ENCODE measurements at places on chromosomes 12 and 14.

- no peaks in the 10 kb centered on the region for H3K36me3 ChIP-seq
- no peak overlapping the region for H3K27ac ChIP-seq
- DNase-seq = no peak
- H3K4me1 ChIP-seq = peaks cover 32% of the 10 kb centered on the region
- peaks cover 6% of the 10 kb centered on the region for H3K27me3 ChIP-seq
Measured at GRCh38 chr12:51866324-51866723, 17.8 kb upstream of the FIGNL2 start.

- no peaks in the 10 kb centered on the region for H3K27me3 ChIP-seq
- no peaks in the 10 kb centered on the region for H3K36me3 ChIP-seq
- H3K4me1 ChIP-seq = peaks cover 36% of the 10 kb centered on the region
- peak; percentile 78 for DNase-seq
Measured at GRCh38 chr14:97777622-97778355, 980.6 kb downstream of the VRK1 start.

GRCh38 chr12:109720152-109720856 lies 6.7 kb downstream of the FAM222A start:
- DNase-seq = no peak
- H3K4me3 ChIP-seq = no peak overlapping the region
- H3K27me3 ChIP-seq = peaks cover 55% of the 10 kb centered on the region
- no peak overlapping the region for H3K27ac ChIP-seq
- H3K4me1 ChIP-seq = no peaks in the 10 kb centered on the region

- H3K4me3 ChIP-seq = no peak overlapping the region
- no peaks in the 10 kb centered on the region for H3K36me3 ChIP-seq
- no peak for DNase-seq
- H3K27me3 ChIP-seq = no peaks in the 10 kb centered on the region
- no peak overlapping the region for H3K27ac ChIP-seq
Measured at GRCh38 chr14:41905394-41905964, 298.8 kb downstream of the LRFN5 start.

DNA sequence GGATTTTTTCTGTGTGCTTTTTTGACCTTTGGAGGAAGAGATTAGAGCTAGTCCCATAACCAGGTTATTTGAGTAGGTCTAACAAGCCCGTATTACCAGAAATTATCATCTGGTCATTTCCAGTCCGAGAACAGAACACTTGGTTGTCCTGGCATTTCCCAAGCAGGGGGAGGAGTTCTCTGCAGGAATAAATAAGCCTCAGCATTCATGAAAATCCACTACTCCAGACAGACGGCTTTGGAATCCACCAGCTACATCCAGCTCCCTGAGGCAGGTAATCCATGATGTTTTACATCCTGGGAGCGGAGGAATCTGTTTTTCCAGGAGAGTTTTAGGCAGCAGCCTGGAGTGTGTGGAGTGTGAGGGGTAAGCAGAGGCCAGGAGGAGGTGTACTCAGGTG lies at the start of gene SERPINA3:
Gene SERPINA3 (plus strand): TSS at position 218 of the 400 bp plus-strand sequence. CDS start 2,051 bp downstream, outside the sequence.
- no peak within 1 kb of the TSS for H3K27ac ChIP-seq
- H3K4me1 ChIP-seq = no peaks in the 10 kb centered on the region
- no peaks in the 10 kb centered on the region for H3K27me3 ChIP-seq
- no peak within 1 kb of the TSS for H3K4me3 ChIP-seq
- no peaks in the 10 kb centered on the region for H3K36me3 ChIP-seq

GRCh38 chr12:93059925-93060665 lies 131.0 kb upstream of the EEA1 start:
- no peak overlapping the region for H3K4me3 ChIP-seq
- peaks cover 5% of the 10 kb centered on the region for H3K4me1 ChIP-seq
- no peaks in the 10 kb centered on the region for H3K27me3 ChIP-seq
- DNase-seq = no peak
- H3K27ac ChIP-seq = no peak overlapping the region

- H3K36me3 ChIP-seq = no peaks in the 10 kb centered on the region
- no peaks in the 10 kb centered on the region for H3K4me1 ChIP-seq
- no peak for DNase-seq
- H3K4me3 ChIP-seq = no peak overlapping the region
- H3K27me3 ChIP-seq = peaks cover 96% of the 10 kb centered on the region
Measured at GRCh38 chr14:36508418-36509068, 11.5 kb downstream of the NKX2-1 start.

DNA sequence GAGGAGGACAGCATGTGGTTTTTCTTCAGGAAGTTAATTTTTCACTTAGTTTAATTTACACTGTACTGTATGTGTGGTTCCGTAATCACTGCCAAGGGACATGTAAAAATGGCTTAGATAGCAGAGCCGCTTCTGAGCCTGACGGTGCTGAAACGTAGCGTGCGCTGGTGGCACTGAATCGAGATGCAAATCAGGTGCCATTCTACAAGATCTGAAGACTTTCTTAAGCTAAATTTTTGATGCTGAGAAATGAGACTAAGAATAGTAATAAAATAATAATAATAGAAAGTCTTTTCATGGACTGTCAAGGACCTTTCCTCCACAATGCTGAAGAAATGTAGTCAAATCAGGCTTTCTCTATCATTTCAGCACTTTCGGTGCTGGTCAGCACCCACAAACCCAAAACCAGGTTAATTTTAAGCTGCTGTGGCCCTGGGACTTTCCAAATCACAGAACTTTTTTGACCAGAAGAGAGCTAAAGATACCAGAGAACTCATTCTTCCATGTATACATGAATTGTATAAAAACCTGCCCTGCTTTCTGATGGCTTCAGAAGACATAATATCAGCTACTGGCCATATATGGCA lies 183.3 kb upstream of the LMO3 start:
- H3K27me3 ChIP-seq = no peaks in the 10 kb centered on the region
- H3K27ac ChIP-seq = no peak overlapping the region
- DNase-seq = no peak
- H3K4me1 ChIP-seq = no peaks in the 10 kb centered on the region
- no peak overlapping the region for H3K4me3 ChIP-seq

DNA sequence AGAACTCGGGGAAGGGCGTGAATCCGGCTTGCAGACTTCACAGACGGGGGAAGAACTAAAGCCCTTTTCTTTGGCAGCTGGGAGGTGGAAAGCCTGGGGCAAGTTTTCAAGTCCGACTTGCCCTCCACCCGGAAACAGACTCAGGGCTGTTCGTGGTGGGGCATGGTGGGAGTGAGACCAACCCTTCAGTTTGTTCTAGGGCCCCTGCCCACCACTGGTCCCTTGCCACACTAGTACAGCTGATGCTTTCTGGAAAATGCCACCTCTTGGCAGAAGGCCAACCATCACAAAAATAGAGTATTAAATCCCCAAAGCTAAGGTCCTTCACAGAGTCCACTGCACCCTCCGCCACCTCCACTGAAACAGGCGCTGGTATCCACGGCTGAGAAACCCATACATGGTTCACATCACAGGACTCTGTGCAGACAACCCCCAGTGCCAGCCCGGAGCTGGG lies 50.4 kb upstream of the DDX11 start:
- DNase-seq = no peak
- H3K27ac ChIP-seq = no peak overlapping the region
- H3K4me3 ChIP-seq = no peak overlapping the region
- no peaks in the 10 kb centered on the region for H3K36me3 ChIP-seq
- no peaks in the 10 kb centered on the region for H3K27me3 ChIP-seq

DNA sequence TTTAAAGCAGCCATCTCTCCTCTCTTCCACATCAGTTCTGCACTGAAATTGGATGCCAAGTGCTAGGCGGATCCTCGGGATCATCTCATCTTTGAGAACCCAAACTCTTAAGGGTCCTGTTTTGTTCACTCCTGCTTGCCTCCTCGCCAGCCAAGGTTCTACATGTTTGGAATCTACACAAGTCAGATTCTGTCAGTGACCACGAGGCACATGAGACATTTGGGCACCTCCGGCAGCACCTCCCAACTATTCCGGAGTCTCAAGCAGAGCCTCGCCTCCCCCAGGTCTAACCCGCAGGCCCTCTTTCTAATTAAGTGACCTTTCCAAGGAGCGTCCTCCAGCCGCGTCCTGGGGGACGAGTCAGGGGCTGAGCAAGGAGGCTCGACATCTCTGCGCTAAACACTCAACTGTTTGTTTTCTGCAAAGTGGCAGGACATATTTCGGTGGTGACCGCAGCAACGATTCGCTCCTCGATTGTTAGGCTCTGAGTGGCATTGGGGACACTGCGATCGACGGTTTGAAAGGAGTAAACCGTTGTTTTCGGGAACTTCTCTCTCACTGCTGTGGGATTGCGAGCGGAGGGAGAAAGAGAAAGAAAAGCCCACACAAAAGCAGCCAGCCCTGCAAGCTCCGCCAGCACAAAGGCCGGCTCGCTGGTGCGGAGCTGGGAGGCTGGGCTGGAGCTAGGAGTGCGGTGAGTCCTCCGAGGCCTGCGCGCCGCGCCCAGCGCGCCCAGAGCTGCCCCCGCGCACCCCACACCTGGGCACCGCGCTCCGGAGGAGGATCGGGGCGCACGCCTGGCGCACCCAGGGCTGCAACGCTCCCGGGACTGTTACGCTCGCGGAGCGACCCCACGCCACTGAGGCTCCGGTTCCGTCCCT lies 640 bp downstream of the ARMH4 start:
- H3K4me1 ChIP-seq = peaks cover 10% of the 10 kb centered on the region
- peaks cover 48% of the 10 kb centered on the region for H3K27me3 ChIP-seq
- no peak overlapping the region for H3K27ac ChIP-seq

- no peak overlapping the region for H3K4me3 ChIP-seq
- no peak for DNase-seq
- no peaks in the 10 kb centered on the region for H3K4me1 ChIP-seq
- no peak overlapping the region for H3K27ac ChIP-seq
- H3K27me3 ChIP-seq = no peaks in the 10 kb centered on the region
Measured at GRCh38 chr14:88305528-88306322, 17.3 kb downstream of the KCNK10 start.

- DNase-seq = no peak
- no peaks in the 10 kb centered on the region for H3K27me3 ChIP-seq
- no peak overlapping the region for H3K4me3 ChIP-seq
- no peaks in the 10 kb centered on the region for H3K4me1 ChIP-seq
- no peak overlapping the region for H3K27ac ChIP-seq
Measured at GRCh38 chr12:109529691-109530640, 43.3 kb downstream of the MMAB start.

DNA sequence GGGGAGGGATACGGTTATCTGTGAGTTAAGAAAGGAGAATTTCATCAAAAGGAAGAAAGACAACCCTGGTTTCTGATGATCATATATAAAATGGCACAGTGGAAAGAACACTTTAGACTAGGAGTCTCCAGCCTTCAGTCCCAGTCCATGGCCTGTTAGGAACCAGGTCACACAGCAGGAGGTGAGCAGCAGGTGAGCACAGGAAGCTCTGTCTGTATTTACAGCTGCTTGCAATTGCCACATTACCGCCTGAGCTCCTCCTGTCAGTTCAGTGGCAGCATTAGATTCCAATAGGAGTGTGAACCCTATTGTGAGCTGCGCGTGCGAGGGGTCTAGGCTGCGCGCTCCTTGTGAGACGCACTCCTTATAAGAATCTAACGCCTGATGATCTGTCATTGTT lies 137.9 kb downstream of the BTG1 start:
- DNase-seq = no peak
- no peak overlapping the region for H3K27ac ChIP-seq
- H3K4me3 ChIP-seq = no peak overlapping the region
- H3K36me3 ChIP-seq = no peaks in the 10 kb centered on the region
- peaks cover 9% of the 10 kb centered on the region for H3K4me1 ChIP-seq
- H3K27me3 ChIP-seq = no peaks in the 10 kb centered on the region

DNA sequence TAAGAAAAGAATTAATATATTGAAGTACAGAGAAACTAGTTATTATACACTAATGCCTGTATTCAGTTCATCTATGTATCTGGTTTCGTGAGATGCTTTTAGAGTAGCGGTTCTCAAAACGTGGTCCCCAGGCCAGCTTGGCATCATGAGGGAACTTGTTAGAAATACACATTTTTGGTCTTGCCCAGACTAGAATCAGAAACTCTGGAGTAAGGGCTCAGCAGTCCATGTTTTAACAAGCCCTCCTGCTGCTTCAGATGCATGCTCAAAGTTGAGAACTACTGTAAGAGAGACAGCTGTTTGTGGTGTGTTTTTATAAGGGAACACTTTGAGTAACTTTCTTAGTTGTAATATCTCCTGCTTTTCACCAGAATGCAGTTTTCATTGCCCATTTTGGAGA lies 18.1 kb downstream of the GPATCH2L start:
- H3K4me3 ChIP-seq = no peak overlapping the region
- DNase-seq = no peak
- H3K36me3 ChIP-seq = peaks cover 43% of the 10 kb centered on the region
- no peaks in the 10 kb centered on the region for H3K4me1 ChIP-seq

DNA sequence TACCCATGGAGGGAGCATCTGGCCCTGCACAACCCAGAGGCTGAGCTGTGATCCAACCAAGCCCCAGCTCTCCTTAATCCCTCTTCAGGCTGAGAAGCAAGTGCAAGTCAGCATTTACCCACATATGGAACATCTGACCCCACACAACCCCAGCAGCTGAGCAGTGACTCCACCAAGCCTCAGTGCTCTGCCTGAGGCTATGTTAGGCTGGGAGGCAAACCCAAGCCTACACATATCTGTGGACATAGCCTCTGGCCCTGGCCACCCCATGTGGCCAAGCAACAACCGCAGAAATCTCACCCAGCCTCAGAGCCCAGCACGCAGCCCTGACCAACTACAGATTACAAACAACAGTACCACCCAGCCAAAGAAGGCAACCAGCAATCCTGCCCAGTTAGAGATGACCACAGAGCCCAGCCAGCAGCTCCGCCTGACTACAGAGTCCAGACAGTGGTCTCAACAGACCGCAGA lies 142.8 kb downstream of the NUAK1 start:
- no peak for DNase-seq
- no peak overlapping the region for H3K4me3 ChIP-seq
- no peaks in the 10 kb centered on the region for H3K36me3 ChIP-seq

DNA sequence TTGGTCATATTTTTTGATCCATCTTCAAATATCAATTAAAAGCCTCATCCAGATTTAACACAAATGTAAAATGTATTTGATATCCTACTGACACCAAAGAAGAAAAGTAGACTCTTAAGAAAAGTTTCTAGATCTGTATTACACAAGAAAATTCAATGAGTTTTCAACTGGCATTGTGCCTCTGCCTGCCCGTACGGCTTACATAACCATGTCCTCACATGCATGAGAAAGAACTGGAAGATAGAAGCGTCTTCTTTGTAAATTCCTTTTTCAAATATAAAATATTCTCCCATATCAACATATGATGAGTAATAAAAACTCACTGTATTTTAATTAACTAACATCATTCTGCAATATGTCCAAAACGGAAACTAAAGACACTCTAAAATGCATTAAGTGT lies 7.2 kb downstream of the ANKS1B start:
- no peaks in the 10 kb centered on the region for H3K4me1 ChIP-seq
- DNase-seq = no peak
- peaks cover 2% of the 10 kb centered on the region for H3K27me3 ChIP-seq
- no peak overlapping the region for H3K4me3 ChIP-seq

DNA sequence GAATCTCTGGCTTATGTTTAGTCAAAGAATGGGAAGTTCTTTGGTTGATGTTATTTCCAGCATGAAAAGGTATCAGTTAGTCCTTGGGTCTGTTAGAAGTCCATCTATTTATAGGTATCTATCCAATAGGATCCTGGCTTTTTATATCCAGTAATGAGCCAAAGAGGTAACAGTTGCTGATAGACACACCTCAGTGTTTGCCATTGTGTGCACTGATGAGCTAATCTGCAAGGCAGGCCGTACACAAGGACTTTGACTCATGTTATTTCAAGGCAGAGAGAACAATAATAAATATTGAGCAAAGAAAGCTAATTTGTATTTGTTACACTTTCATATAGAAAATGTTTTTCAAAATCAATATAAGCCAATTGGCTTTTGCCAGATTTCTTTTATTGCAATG lies 56.4 kb downstream of the GLT1D1 start:
- H3K36me3 ChIP-seq = no peaks in the 10 kb centered on the region
- H3K27ac ChIP-seq = no peak overlapping the region
- H3K4me3 ChIP-seq = no peak overlapping the region
- DNase-seq = no peak
- H3K4me1 ChIP-seq = no peaks in the 10 kb centered on the region
- H3K27me3 ChIP-seq = peaks cover 3% of the 10 kb centered on the region

Measured in thymus (tissue), 14 donors.